ENCODE measurements at places on chromosomes 2 and 18.

DNA sequence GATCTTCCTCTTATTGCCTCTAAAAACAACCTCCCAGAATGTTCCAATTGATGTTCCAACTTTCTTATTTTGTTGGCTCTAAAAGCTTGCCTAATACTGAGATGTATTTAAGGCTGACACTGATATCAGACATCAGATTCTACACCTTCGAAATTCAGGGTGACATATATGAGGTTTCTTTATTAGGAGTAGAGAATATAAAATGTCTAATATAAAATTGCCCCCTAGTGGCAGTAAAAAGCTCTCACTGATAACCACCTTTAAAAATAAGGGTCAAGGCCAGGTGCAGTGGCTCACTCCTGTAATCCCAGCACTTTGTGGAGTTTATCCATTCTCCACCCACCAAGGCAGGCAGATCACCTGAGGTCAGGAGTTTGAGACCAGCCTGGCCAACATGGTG, 789.7 kb upstream of the SLC39A10 start:
- peak; percentile 25 for DNase-seq

- DNase-seq, result no peak
Measured at GRCh38 chr2:237315829-237316225, 98.1 kb downstream of the COL6A3 start.

DNA sequence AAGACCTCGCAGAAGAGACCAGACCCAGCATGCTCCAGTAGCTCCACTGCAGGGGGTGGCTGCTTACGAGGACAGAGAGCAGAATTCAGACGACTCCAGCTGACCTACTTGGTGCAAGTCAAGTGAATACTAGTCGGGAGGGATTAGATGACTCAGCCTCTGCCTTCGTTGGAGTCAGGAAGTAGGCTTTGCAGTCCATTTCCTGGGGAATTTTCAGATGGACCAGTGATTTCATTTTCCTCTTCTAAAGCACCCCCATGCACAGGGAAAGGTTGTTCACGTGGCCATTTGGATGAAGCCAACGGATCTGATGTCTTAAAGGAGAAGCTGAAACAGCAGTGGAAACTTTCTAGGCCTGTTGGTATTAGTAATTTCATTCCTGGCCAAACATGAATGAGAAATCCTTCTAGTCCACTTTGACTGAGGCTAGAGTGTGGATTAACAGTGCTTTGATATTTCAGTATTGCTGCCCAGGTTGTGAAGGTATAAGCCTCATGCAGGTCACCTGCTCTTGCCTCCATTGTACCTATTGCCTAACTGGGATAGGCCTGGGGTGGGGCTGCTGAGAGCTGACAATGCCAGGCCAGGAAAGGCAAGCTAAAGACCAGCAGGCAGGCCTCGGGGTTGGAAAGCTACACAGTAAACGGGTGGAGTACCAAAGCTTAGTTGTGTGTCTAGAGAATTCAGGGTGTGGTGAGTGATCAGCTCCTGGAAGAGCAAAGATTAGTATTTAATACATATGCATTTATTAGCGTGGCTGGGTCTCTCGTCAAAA, 117.6 kb upstream of the FOSL2 start:
- DNase-seq, result no peak

- DNase-seq, result no peak
Measured at GRCh38 chr2:173520918-173521317, 166.2 kb downstream of the CDCA7 start.

GRCh38 chr2:73730810-73731209, 6.3 kb downstream of the TPRKB start:
- no peak for DNase-seq

- no peak for DNase-seq
Measured at GRCh38 chr18:71209944-71210343, 921.1 kb downstream of the SOCS6 start.

- DNase-seq, result no peak
Measured at GRCh38 chr2:71281950-71282349, 49.6 kb upstream of the ZNF638 start.

All from AML-193 (cell line).